NCI-H1105 treated with DMSO at 0.1 percent for 48 hours (cell line): ENCODE measurements at places on chromosomes 2 and 18.

DNA sequence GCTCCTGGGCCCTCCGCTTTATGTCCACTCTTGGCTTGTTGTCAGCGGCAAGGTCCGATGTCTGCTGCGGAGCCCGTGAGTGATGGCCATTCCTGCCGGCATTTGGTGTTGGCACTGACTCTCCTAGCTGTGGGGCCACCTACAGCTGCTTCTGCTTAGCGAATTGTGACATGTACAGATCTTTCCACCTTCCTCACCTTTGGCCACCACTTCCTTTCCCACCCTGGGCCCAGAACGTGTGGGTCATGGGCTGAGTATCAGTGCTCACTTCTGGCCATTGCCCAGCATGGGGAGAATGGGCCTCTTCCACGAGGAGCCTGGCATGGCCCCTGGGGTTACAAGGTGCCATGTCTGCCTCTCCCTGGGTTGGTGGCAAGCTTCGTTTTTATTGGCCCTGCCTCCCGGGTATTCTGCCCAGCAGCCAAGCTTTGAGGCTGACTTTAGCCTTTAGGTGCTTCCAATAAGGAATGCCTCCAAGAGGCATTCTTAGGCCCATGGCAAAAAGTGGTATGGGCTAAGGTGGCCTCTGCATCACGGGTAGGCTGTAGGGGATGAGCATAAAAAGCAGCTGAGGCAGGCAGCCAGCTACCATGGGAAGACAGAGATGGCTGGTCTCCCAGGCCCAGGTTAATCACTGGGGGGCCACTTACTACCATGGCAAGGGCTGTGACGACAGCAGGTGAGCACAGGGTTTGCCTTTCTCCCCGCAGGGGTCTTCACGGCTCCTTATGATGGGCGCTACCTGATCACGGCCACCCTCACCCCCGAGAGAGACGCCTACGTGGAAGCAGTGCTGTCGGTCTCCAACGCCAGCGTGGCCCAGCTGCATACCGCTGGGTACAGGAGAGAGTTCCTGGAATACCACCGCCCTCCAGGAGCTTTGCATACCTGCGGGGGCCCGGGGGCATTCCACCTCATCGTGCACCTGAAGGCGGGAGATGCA lies 65.8 kb downstream of the EMILIN2 start:
- no peak for DNase-seq

DNA sequence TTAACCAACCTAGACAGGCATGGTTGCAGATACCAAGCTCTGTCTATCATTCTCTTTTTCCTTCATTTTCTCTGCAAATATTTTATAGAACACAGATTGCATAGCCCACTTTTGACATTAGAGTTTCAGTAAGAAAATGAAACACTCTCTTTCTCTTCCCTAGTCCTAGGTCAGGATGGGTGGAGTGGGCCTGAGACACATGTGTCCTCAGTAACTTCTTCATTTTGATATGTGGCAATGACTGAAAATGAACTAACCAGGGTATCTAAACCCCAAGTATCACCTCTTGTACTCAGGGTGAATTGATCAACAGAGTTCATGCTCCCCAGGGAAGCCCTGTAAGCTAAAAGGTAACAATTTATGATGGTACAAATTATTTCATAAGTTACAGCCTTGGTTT lies 37.0 kb upstream of the KYNU start:
- DNase-seq: no peak

GRCh38 chr18:40109252-40110049 lies 1845.6 kb upstream of the PIK3C3 start:
- no peak for DNase-seq

DNA sequence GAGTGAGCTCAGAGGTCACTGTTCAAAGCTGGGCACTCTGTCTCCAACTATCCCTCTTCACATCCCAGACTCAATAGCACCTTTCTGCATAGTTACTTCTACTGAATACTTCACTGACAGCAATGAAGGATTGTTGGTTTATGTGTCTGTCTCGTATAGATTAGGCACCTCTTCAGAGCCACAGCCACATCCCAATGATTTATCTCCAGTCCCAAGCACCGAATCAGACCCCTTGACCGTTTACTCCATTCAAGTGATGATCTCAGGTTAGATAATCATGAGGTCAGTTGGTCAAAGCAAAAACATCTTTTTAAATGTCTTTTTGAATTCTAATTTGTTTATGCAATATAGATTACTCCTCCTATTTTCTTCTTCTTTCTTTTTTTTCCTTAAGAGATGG lies 14.7 kb downstream of the NEDD4L start:
- DNase-seq: no peak

GRCh38 chr18:23523429-23524212 lies 20.3 kb downstream of the RMC1 start:
- DNase-seq: no peak

DNA sequence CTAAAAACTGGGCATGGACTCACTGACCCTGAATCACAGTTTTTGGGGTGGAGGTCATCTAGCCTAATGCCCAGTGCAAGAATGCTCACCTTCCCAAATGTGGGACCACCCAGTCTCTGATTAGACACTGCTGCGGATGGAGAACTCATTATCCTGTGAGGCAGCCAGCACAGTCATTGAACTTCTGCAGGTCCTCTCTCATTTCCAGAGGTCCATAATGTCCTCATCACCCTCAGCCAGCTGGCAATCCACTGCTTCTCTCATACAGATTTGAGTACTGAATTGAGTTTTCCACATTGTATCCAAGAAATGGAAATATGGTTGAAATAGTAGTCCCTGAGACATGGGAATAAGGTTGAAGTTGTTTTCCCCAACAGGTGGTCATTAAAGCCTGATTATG lies 5.0 kb upstream of the MYO5B start:
- no peak for DNase-seq

GRCh38 chr2:121599963-121600651 lies 49.2 kb downstream of the CLASP1 start:
- DNase-seq: no peak

- DNase-seq: no peak
These were observed 53.5 kb upstream of the ASPRV1 start for GRCh38 chr2:70014959-70015358.
